ENCODE measurements at places on chromosomes 5 and 9. TPM values are rescaled to one million over a fixed set of nuclear protein-coding genes. Genes with fewer than 3 reads are reported as not detected.

HAPLN1 gene
- 6.3 TPM for polyA plus RNA-seq

CER1 gene
- polyA plus RNA-seq = 0.50 TPM

DNA sequence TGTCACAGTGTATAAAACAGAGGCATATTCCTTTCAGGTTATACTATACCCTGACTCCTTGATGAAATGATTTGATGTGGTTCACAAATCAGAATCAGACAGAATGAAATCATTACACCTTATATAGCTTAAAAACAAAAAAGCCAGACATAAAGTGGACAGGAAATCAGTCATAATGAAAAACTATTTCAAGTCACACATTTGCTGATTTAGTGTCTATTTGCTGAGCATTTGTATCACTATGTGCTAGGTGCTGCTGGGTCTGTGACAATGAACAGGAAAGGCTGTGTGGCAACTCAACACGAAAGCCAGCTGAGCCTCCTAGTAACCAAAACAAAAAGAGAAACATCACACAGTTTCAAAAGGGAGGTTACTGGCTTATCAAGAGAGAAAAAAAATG, 194.0 kb downstream of the EFNA5 start:
- no peak for DNase-seq

- DNase-seq = no peak
Observed at GRCh38 chr5:127040796-127041520, 10.6 kb upstream of the MARCHF3 start.

DNA sequence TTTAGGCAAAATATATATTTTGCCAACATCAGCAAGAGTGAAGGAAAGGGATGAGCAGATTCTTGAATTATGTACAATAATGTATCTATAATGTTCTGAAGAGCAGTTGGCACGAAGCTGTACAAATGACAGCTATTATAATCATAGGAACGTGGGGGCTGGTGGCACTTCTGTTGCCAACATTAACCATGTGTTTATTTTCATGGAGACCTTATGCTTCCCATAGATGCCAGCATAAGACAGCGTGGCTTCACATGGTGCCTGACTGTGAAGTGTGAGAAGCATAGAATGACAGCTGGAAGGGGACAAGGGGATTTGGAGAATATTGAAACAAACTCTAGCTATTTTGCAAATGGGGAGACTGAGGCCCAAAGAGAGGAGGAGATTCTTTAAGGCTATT, 52.6 kb upstream of the ATP10B start:
- no peak for DNase-seq

- no peak for DNase-seq
Observed at GRCh38 chr9:136922540-136922939, 22.0 kb downstream of the FBXW5 start.

DNA sequence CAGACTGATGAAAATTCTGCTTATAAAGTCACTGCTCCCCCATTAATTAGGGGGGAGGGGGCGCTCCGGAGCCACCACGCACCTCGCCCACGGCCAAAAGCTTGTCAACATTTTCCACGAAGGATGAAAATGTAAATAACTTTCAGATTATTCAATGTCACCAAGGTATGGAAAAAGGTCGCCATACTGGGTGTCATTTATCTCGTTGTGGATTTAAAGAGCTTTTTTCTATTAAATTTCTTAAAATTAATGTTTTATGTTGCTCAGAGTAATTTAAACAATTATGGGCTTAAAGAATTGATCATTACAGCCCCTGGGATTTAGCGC, 13.0 kb downstream of the LHX3 start:
- DNase-seq = no peak

- no peak for DNase-seq
Observed at GRCh38 chr5:170662966-170663365, 120.6 kb upstream of the GABRP start.

DNA sequence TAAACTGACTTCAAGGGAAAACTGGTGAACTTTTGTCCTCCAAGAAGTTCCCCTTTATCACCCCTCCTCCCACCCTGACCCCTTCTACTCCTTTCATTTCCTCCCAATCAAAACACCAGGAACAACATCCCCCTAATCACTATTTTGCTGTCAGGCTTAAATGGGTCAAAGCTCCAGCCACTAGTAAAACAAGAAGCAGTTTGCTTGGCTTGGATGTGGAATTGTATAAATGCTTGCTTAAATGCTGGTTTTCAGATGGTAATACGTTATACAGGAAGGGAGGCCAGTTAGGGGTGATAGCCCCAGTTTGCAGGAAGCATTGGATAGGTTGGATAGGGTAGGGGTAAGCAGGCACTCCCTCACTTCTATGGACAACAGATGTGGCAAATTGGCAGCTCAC, 473.6 kb downstream of the AGTPBP1 start:
- DNase-seq = peak; percentile 55

DNA sequence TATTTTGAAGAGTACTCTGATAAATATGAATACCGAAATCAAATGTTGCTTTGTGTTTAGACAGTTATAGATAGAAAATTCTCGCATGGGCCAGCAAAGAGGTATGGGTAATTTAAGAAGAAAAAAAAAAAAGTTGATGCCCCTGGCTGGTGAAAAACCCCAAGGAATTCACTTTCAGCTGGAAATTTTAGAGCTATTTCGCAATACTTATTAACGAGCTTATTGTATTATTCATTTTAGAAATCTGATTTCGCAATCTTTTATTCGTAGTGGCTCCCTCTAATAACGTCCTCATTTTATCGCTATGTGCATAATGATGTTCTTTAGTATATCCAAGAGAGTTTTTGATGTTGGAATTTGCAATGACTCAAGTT, 18.5 kb upstream of the FER start:
- no peak for DNase-seq

SYNPO gene
- polyA plus RNA-seq = 89.8 TPM

KIF20A gene
- 53.9 TPM for polyA plus RNA-seq

DNA sequence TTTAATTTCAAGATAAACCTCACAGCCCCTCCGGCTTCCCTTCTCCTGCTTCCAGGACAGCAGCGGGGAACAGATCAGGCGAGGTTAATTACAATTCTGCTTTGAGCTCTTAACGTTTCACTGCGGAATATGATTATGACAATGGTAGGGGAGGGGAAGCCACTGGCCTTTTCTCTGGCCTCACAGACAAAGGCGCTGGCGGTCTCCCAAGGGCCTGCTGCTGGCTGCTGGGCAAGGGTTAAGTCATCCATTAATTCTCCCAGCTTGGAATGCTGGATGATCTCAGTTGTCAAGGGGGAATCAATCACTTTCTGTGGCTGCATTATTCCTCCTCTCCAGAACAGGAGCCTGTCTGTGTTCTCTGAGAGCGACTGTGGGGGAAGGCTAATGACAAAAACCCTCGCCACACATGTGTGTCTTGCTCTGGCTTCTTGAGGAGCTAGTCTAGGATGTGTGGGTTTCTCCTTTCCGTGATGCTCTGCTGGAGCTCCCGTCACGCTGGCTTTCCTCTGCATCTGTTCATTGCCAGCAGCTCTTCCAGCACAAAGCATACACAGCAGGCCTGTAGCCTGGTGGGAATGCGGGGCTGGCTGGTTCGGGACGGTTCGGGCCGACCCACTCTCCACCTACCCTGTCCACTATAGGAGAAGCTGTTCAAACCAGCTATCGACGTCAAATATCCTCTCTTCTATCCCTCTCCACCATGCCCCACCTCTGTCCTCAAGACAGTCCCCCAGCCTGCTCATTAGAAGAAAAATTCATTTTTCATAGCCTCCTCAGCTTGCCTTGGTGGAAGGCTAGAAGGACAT, 82.8 kb downstream of the DCP2 start:
- DNase-seq = peak; percentile 47

PNPLA7 gene
- polyA plus RNA-seq = 2.4 TPM

DNA sequence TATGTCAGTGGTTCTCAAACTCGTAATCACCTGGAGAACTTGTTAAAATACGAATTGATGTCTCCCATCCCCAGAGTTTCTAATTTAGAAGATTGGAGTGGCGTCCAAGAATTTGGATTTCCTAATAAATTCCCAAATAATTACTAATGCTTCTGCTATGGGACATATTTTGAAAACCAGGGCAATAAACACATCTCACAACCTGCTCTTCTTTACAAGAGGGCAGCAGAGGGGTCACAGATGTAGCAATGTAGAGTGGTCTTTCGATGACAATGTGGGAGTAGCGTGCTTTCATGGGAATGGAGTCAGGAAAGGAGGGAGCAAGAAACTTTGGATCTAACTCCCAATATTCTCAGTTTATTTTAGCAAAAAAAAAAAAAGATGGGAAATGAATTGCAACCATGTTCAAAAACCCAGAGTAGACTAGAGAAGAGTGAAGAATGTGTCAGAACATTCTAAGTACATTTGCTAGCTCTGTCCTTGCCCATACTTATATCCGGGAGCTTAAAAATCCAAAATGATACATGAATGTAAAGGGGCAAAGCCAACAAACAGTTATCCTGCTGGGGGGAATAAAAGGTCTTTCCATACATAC, 33.8 kb upstream of the ALDH1A1 start:
- no peak for DNase-seq

- DNase-seq = no peak
Observed at GRCh38 chr5:139488260-139488659, 5.7 kb upstream of the STING1 start.

HEXB gene
- polyA plus RNA-seq = 114 TPM

GRCh38 chr5:134070725-134071613, 43.5 kb upstream of the TCF7 start:
- DNase-seq = peak; percentile 39

GRCh38 chr5:174895360-174895759, 171.0 kb downstream of the MSX2 start:
- DNase-seq = no peak

TMEM252 gene
- polyA plus RNA-seq = 11.1 TPM

- no peak for DNase-seq
Observed at GRCh38 chr5:180637962-180638680, 11.3 kb downstream of the FLT4 start.

IARS1 gene
- polyA plus RNA-seq = 116 TPM

Data from renal cortex interstitium (tissue), 15 donors.